ENCODE measurements at places on chromosomes 16 and 17. TPM values are rescaled to one million over a fixed set of nuclear protein-coding genes. Genes with fewer than 3 reads are reported as not detected.

DNA sequence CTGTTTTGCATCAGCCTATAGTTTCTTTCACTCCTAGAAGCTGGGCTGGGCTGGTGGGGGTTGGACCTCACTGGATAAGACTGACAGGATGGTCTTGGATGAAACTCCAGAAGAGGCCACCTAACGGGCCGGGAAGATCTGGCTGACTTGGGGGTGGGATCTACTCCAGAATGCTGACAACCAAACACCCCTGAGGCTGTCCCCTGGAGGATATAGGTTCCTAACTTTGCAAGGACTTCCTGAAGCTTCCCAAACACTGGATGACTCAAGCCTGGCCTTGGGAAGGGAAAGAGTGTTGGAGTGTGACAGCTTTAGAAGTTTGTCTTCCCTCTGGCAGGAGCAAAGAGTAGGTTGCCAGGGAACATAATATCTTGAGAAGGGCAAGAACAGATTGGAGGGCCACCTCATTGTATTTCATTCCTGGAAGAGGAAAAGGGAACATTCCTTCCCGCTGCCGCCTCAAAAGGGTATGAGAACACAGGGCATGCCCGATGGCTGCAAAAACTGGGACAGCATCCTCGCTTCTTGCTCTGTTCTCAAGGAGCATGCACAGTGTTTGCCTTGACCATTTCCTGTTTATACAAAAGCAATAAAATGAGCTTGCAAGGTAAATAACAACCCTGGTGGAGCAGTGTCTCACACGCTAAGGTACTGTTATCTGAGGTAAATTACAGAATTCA is 6.8 kb upstream of the CYB5B start:
- DNase-seq: no peak

GRCh38 chr17:41739661-41740352 is 5.4 kb upstream of the HAP1 start:
- DNase-seq: peak; percentile 39

Gene TBC1D28
- not detected for total RNA-seq

- no peak for DNase-seq
These were observed 4.8 kb downstream of the SPHK1 start for GRCh38 chr17:76388966-76389888.

Gene COTL1
- 165 TPM for total RNA-seq

DNA sequence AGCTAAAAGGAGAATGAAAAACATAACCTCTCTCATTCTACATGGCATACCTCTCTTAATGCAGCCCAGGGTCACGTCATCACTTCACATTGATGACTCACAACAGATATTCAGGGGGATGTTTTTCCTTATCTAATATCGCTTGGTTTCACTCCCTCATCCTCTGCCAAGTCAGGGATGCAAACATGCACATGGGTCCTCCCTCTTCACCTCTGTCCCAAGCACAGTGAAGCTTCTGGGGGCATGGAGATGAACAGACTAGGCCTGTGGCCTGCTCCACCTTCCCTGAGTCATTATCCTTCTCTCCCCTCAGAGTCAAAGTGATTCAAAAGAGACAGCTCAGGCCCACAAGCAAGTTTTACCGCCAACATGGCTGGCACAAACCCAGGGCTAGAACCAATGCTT is 2.3 kb upstream of the MT2A start:
- DNase-seq: peak; percentile 77

DNA sequence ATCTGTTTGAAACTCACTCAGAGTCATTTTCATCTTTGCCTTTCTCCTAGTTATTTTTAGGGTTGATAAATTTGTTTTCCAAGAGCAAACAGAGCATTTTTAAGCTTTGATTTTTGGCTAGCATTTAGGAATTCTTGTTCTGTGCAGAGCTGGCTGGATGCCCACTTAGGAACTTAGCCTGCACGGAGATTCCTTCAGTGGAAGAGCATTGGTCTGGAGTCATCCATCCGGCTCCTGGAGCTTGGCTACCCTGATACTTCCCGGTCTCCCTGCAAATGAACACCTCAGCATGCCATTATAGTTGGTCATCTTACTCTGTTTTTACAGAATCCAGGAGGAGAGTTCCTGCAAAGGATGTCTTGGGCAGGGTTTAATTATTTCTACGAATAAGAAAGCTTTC is 57.1 kb downstream of the SPECC1 start:
- DNase-seq: peak; percentile 68

- no peak for DNase-seq
These were observed 33.7 kb downstream of the LITAFD start for GRCh38 chr16:8915722-8916301.

DNA sequence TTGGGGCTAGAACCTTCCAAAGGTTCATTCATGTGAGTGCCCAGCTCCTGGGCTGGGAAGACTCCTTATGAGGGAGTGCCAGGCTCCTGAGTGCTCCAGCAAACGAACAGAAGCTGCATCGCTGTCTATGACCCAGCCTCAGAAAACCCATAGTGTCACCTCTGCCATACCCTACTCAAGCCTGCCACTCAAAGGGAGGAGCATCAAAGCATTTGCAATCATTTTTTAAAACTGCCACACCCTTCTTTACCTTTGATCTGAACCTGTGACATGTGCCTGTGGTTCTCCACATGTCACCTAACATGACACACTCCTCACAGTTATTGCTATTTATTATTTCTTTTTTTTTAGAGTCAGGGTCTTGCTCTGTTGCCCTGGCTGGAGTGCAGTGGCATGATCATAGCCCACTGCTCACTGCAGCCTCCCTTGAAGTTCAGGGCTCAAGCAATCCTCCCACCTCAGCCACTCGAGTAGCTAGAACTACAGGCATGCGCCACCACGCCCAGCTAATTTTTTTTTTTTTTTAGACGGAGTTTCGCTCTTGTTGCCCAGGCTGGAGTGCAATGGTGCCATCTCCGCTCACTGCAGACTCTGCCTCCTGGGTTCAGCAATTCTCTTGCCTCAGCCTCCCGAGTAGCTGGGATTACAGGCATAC is 7.3 kb upstream of the KDM8 start:
- no peak for DNase-seq

GRCh38 chr17:21293831-21294210 is 9.3 kb downstream of the MAP2K3 start:
- no peak for DNase-seq

DNA sequence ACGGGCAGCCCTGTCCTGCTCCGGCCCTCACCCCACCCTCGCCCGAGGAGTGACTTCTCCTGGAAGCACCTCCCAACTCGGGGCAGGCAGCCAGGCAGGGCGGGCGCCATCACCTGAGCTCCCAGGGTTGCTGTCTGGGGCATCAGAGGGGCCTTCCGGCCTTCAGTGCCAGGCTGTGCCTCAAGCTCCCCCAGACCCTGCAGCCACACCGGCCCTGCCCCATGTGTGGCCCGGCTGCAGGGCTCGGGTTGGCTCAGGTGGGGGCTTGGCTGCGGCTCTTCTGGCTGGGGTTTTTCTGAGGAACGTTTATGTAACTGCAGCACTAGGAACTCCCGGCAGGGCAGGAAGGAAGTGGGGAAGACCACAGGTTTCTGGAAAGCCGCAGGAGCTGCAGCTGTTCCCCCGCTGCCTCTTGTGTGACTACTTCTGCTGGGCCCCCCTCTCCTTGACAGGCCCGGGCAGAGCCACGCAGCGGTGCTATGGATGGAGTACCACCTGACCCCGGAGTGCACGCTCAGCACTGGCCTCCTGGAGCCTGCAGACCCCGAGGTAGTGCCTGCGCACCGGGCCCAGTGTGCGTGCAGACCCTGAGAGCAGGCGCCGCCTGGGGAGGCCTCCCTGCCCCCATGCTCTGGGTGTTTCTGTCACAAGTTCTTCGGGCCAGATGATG is 45.6 kb downstream of the PRMT7 start:
- DNase-seq: no peak

DNA sequence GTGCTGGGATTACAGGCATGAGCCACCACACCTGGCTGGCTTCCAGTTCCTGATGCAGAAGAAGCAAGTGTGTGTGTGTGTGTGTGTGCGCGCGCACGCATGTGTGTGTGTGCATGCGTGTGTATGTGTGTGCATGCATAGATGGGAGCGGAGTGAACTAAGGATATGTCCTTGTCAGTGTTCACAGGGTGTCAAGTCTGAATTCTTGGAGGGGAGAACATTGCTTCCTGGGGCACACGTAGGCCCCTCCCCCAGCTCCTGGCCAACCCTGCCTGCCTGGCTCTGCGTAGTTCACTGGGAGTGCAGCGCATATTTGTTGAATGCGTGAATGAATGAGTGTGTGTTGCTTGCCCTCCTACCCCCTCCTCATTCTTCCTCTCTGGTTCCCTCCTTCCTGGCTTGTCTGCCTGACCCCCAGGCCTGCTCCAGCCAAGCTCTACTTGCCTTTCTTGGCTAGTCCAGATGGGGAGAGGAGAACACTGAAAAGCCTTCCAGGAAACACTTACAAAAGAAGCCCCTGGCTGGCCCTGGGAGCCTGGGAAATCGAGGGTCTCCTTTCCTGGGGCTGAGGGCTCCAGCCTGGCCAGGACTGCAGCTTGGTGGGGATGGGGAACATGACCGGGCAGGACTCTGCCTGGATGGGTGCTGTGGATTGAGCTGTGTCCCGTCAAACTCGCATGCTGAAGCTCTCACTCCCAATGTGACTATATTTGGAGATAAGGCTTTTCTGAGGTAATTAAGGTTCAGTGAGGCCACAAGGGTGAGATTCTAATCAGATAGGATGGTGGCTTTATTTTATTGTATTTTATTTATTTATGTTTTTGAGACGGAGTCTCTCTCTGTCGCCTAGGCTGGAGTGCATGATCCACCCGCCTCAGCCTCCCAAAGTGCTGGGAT is 27.9 kb downstream of the IGFBP4 start:
- no peak for DNase-seq

Gene NFAT5
- 1.7 TPM for total RNA-seq

- DNase-seq: peak; percentile 4
These were observed 277.2 kb upstream of the RBFOX1 start for GRCh38 chr16:7055443-7055842.

DNA sequence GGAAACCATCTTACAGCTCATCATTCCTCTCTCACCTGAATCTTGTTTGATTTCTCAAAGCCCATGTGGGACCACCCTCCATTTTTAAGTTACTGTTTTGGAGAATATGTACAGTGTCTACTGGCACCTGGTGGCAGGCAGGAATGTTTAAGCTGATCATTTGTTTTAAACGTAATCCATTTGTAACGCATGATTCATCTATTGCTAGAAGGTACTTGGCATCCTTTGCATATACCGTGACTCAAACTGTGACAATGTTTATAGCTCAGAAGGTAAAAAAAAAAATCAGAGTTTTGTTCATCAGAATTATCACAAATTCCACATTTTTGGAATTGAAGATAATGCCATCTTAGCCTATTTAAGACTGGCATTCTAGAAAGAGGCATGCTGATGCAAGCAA is 1007.5 kb upstream of the EEF2KMT start:
- DNase-seq: peak; percentile 24

DNA sequence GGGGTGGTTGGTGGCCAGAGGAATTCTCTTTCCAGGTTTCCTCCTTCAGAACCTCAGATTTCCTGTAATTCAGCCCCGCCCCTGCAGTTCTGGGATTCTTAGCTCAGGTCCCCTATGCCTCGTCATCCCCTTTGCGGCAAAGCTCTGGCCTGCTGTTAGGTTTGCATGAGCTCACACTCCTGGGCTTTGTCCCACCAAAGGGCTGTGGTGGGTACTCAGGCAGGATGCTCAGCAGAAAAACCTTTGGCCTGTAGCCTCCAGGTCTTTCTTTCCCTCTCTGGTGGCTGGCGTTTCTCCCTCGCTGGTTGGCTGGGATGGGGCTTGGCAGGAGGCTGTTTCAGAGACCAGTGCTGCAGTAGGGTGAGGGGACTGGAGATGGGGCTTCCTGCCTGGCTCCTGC is 9.6 kb upstream of the PLEKHG4 start:
- DNase-seq: peak; percentile 93

- no peak for DNase-seq
These were observed 1100.6 kb upstream of the RBFOX1 start for GRCh38 chr16:6232056-6232455.

DNA sequence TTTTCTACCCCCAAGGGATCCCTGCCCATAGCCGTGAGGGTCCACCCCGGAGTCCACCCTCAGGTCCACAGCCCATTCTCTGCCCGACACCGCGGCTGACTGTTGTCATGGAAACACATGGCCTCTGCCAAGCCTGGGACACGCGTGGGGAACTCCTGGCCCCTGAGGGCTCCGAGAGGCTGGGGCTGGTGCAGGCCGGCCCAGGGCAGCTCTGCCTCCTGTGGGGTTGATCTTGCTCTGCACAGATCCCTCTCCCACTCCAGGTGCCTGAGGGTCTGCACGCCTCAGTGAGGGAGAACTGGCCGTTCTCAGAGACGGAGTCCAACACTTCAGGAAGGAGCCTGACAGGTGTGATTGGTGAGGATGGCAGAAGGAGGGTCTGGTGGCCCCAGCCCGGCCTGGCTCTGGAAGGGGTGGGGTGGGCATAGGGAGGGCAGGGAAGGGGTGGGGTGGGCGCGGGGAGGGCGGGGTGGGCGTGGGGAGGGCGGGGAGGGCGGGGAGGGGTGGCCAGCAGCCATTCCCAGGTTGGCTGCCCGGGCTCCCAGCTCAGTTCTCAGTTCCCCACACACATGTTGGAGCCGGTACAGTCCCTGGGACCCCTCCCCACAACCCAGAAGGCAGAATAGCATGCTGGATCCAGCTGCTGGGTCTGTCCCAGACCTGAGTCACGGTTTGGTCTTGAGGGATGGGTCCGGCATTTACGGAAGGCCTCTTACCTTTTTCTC is 6.4 kb downstream of the MRPL28 start:
- no peak for DNase-seq

DNA sequence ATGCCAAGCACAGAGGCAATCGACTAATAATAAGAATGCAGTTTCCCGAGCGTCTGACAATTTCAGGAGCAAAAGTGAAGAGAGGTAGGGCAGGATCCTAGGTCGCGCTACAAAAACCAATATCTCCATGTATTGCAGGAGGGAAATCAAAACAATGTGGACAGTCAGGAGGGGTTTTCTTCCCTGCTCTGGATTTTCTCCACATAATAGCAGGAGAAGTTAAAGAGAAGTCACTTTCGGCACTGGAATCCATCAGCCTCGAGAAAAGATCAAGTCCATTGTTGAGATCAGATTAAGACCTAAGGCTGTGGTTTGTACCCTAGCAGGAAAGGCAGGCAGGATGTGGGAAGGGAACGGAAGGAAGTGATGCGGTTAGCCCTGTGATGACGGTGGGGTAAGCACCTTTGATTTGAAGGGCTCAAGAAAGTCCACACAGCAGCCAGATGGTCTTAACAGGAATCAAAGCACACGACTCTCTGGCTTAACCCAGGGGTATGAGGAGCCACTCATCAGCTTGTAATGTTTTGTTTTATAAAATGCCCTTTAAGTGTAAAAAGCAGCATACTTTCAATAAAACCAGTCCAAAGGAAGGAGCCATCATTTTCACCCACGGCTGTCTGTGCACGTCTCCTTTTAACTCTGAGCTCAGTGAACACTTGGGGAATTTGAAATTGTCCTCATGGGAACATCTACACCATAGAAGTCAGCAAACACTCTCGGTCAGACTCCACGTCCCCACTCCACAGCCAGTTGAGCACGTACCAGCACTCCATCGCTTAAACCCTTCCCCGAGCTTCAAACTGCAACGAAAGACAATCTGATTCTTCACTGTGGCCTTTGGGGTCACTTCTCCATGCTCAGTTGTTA is 15.8 kb upstream of the AKTIP start:
- peak; percentile 76 for DNase-seq

GRCh38 chr17:56773124-56773523 is 60.6 kb downstream of the C17orf67 start:
- DNase-seq: no peak

- no peak for DNase-seq
These were observed 11.1 kb downstream of the IL32 start for GRCh38 chr16:3076577-3076976.

GRCh38 chr17:35289222-35289621 is 46.4 kb downstream of the SLFN5 start:
- no peak for DNase-seq
